NT2/D1 (cell line): ENCODE measurements at places on chromosomes 7 and 10.

DNA sequence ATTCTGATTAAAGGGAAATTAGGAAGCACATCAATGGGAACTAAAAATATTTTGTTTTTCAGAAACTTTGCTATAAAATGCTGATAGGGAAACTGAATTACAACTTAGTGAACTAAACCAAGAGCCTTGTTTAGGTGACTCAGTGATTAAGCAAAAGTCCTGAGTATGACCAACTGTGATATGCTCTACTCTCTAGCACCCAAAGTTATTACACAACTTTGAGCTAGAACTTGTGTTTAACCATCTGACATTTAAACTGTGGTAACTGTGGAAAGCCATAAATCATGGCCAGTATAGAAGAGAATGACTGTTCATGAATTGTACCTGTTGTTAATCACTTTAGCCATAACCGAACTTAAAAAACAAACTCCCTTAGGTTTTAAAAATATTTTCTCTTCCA is 127.4 kb downstream of the ZNF365 start:
- DNase-seq: no peak

DNA sequence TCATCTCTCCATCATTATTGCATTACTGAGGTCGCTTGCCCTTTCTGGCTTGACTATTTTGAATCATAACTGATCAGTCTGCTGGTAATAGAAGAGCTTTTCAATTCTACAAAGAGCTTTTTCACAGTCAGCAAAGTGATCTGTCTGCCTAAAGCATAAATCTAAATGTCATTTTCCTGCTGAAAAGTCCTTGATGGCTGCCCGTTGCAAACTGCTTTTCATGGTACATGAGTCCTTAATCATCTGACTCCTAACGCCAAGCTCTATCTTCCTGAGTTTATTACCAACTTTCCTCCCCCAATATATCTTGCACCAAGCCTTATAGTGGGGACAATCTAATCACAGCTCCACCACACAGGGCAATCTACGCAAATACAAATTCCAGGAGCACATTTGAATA is 39.8 kb downstream of the THSD7A start:
- DNase-seq: no peak

DNA sequence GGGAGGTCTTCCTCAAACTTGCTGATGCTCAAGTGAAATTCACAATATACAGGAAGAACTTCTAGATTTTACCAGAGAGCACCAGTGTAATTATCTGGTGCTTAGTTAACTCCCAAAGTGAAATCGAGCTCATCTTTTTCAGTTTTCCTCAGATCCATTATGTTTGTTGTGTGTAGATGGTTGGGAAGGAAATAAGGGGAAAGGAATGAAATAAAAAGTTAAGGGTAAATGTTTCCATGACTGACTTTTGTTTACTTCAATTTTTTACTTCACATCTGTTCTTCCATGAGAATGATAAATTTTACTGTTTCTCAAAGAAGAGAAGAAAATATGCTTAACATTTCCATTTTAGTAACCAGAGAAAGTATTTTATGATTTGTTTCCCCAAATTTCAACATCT is 21.3 kb downstream of the FAM107B start:
- DNase-seq: no peak

GRCh38 chr10:118809357-118810220 is 54.8 kb upstream of the CACUL1 start:
- no peak for DNase-seq

DNA sequence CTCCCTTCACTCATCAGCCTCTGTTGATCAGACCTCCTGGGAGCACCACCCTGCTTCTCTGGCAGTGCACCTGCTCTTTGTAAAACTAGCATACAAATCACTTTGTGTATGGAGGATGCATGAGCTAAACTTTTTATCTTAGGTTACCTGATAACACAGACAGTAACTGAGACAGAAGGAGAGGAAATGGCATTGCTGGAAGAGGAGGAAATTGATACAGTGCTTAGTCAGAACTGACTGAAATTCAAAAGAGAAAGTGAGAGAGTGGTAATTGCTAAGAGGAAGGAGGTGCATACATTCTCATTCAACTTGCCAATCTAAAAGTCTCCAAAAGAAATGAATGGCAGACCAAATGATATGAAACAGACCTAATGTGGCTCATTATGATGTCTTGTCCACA is 1120.7 kb downstream of the GATA3 start:
- no peak for DNase-seq

- DNase-seq: no peak
Observed at GRCh38 chr7:101882595-101883564, 65.5 kb downstream of the CUX1 start.

- no peak for DNase-seq
Observed at GRCh38 chr7:155706376-155706775, 61.9 kb downstream of the RBM33 start.

GRCh38 chr7:121138262-121138933 is 149.9 kb downstream of the CPED1 start:
- DNase-seq: no peak

DNA sequence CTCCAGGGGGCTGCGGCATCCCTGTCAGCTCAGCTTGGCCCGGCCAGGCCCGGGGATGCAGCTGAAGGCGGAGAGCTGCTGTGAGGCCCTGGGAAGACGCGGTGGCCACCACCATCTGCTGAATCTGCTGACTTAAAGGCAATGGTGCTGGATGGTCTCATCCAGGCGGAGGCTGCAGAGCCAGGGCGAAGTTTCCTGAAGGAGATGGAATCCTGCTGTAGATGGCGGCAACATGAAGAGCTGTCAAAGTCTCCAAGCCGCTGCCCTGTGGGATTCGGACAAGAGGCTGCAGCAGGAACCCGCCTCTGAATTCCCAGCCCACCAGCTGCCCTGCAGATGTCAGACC is 200.1 kb downstream of the PTPRN2 start:
- no peak for DNase-seq

- no peak for DNase-seq
Observed at GRCh38 chr10:24455447-24455846, 246.5 kb downstream of the KIAA1217 start.

DNA sequence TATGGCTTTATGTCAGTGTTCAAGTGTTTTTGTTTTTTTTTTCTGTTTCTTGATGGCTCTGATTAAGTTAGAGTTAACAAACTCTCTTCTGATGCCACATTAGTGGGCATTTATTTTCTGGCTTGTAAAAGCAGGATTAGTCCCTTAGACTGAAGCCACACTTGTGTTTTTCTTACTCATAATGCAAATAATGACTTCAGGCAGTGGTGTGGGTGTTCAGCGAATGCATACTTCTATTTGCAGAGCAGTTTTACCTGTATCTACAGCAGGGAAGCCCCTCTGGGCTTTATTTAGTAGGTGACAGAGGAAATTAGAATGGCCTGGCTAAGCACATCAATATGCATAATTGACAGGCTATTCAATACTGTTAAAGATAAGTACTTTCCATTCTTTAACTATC is 79.9 kb downstream of the CNNM2 start:
- DNase-seq: no peak

GRCh38 chr10:19499291-19499770 is 316.9 kb upstream of the PLXDC2 start:
- DNase-seq: no peak

- DNase-seq: no peak
Observed at GRCh38 chr7:151244196-151244840, 4.2 kb downstream of the SMARCD3 start.

GRCh38 chr10:79552143-79552542 is 8.1 kb downstream of the SFTPA2 start:
- no peak for DNase-seq

DNA sequence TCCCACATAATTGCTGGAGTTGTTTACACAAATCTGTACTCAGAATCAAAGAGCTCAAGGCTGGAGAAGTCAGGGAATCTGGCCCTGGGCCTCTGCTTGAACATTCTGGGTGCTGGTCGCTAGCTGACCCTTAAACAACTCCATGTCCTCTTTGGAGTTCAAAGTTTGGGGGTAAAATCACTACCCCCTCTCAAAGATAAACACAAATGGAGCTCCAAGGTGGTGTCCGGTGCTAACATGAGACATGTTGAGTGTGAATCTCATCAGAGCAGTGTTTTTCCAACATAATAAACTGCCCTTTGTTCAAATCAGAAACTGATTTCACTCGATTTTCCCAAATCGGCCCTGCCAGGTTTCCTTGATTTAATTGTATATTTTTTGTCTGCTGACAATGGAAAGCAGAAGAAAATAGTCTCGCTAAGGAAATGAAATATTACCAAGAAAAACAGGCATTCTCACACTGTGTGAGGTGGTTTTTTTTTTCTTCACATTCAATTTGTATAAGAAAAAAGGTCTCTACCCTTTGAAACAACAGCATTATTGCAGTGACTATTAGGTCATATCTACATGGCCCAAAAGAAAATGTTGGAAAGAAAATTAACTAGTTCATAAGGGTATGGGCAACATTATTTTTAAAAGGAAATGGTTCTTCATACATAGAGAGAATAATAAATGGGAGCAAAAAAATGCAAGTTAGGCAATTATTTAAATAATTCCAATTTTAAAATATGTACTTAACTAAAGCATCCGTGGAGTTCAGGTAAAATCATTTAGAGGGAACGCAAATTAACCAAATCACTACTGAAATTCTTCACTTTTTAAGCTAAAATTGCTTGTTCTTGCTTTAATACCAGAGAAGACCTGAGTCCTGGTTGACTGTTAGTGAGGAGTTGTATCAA is 56.1 kb upstream of the CAPZA2 start:
- DNase-seq: no peak

GRCh38 chr7:92799446-92800211 is 36.7 kb downstream of the CDK6 start:
- DNase-seq: no peak
